ENCODE measurements at places on chromosomes 5 and 9.

- no peak for DNase-seq
These were observed 41.5 kb upstream of the KCNV2 start for GRCh38 chr9:2675834-2676233.

- no peak for DNase-seq
These were observed 24.9 kb downstream of the CAST start for GRCh38 chr5:96687080-96687479.

GRCh38 chr9:89020754-89021153 lies 29.5 kb downstream of the S1PR3 start:
- DNase-seq: no peak

- no peak for DNase-seq
These were observed 135.6 kb downstream of the LIFR start for GRCh38 chr5:38420691-38421390.

DNA sequence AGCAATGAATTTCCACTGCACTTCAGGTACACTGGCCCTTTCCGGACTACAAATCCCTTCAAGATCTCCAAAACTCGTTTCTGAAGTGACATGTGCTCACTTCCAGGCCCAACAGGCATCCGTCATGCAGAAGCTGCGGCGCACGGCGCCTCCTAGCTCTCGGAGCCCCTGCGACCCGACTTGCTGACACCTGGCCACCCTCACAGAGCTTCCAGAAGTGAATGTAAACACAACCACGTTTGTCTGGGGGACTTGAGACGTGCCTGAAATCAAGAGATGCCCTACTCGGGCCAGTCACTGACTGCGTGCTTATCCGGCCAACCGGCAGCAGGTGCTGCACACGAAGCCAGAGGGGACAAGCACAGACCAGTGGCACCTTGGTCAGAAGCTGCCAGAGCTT lies 4.9 kb upstream of the LHX3 start:
- peak; percentile 84 for DNase-seq

- no peak for DNase-seq
These were observed 56.6 kb downstream of the SLC36A1 start for GRCh38 chr5:151504006-151504405.

- DNase-seq: no peak
These were observed 64.5 kb upstream of the GNA14 start for GRCh38 chr9:77712533-77713130.

DNA sequence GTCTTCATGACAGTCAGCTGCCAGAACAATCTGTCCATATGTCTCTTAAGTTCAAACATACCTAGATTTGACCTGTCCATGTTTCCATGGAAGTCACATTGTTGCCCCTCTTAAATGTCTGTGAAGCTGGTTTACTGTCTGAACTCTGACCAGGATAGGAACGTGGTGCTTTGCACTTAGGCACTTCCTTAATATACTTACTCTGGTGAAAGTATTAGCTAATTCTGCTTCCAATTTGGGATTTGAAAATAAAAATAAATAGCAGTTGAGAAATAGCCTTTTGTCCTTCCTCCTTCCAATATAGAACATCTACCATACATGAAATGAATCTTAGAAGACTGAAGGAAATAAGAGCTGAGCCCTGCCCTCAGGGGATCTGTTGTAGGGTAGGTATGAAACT lies 524.5 kb upstream of the CLINT1 start:
- DNase-seq: no peak

All from osteoblast (primary cell).